ENCODE measurements at places on chromosomes 2 and 18.

- no peak for DNase-seq
These were observed 111.8 kb downstream of the B3GNT2 start for GRCh38 chr2:62307469-62308389.

DNA sequence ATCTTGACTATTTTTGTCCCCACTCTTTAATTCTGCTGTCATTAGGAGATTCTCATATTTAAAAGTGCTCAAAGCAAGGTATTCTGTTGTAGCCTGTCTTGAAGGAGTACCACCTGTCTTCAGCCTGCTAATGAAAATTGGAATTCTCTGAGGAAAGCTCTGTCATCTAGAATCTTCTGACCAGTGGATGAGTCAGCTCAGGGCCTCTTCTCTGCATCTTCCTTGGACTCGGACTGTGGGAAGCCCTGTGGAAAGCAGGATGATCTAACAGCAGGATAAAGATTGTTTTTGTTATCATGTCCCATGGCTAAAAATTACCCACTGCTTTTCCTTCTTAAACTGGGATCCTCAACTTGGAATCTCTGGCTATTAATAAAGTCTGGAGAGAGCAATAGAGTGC is 18.7 kb upstream of the TMEM200C start:
- no peak for DNase-seq

GRCh38 chr2:112768432-112768831 is 4.0 kb upstream of the CKAP2L start:
- no peak for DNase-seq

DNA sequence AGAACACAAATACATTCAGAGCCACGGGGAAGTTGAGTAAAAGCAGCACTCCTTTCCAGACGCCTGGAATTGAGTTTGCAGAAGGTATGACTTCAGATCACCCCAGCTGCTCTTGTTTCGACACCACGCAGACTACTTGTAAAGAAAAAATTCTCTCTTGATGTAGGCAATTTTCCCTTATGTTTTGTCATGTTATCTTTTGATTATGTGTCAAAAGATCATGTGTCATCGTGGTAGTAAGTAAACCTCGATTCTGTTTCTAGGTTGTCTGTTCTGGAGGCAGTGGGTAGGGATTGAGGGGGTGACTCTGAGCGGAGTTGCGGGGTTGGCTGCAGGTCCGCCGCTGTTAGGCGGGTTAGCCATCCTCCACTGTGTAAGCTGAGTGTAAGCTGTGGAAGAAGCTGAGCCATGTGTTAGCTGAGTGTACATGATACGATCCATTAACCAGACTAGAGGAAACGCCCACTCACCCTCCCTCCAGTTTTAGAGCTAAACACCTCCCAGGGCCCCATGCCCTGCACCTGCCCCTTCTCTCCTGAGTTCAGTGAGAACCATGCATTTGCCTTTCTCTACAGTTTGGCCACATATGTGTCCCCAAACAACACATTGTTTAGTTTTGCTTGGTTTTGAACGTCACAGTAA is 181.8 kb downstream of the SNTG2 start:
- no peak for DNase-seq

GRCh38 chr2:48194641-48195040 is 288.3 kb upstream of the FBXO11 start:
- no peak for DNase-seq

GRCh38 chr2:157743051-157743450 is 114.4 kb upstream of the ACVR1C start:
- no peak for DNase-seq

DNA sequence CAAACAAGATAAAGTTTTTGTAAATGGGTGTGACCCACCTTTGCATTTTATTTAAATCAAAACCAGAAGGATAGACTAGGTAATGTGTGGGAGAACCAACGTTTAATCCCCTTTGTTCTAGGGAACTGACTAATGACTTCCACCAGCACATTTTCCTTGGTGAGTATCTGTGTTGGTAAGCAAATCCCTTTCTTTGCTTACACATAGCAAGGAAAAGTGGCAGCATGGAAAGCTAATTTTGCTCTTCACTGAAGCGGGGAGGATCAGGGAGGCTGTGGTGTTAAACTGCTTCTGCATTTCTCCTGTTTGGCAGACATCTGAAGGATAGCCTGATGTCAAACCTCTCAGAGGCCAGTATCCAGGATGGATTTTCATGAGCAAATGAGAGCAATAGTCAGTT is 331.1 kb downstream of the PTPRM start:
- no peak for DNase-seq

GRCh38 chr2:162123806-162124758 is 28.0 kb downstream of the GCG start:
- peak; percentile 50 for DNase-seq

GRCh38 chr2:38886063-38886462 is 3.6 kb upstream of the ARHGEF33 start:
- DNase-seq = no peak

GRCh38 chr2:45882707-45883602 is 231.5 kb downstream of the PRKCE start:
- DNase-seq = peak; percentile 38

- no peak for DNase-seq
These were observed 183.7 kb downstream of the KLHL29 start for GRCh38 chr2:23568626-23569190.

GRCh38 chr2:201794294-201794693 is 12.0 kb upstream of the CDK15 start:
- no peak for DNase-seq

DNA sequence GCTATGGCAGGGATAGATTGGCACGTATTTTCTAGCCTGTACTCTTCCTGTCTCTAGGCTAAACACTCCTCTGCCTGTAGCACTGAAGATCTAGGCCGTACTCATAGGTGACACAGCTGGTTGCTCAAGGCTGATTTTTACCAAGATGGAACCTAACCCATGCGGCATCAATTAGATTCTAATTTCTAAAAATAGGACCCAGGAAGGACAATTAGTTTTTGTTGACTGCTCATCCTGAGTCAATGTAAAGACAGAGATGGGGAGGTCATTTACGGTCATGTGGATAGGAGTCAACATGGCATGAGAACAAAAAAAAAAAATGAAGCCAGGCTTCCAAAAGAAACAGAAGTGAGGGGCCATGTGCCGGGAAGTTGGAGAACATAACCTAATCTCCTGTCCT is 360.7 kb upstream of the ETAA1 start:
- DNase-seq = no peak

DNA sequence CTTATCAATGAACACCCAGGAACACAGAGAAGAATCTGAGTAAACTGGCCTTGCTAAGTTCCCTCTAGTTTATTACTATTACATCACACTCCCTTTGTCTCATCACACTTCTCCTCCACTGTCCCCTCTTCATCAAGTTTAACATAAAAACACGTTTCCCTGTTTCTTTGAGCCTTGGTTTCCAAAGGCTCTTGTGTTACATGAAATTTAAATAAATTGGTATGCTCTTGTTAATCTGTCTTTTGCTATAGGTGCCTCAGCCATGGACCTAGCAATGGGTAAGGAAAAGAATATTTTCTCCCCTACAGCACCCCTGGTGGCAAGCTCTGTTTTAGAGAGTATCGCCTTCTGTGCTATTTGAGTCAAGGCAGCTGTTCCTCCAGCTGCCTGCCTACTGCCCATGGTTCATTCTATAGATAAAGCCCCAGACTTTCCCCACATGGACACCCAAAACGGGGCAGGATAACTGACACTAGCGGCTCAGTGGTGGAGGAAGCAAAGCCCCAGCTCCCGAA is 31.8 kb downstream of the TGIF1 start:
- no peak for DNase-seq

DNA sequence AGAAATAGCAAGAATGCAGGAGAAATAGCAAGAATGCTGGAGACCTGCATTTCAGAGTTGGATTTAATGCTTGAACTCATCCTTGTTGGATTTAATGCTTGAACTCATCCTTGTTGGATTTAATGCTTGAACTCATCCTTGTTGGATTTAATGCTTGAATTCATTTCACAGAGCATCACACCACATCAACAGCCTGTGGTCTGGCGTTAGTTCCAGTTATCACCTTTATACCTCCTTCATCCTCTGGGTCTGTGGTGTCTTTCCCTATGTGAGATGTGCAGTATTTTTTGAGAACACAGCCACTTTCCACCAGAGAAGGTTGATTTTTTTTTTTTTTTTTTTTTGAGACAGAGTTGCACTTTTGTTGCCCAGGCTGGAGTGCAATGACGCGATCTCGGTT is 546.4 kb upstream of the SOX11 start:
- DNase-seq = no peak

GRCh38 chr18:35525795-35526494 is 28.2 kb upstream of the INO80C start:
- no peak for DNase-seq

- no peak for DNase-seq
These were observed 7.3 kb upstream of the DUSP2 start for GRCh38 chr2:96152304-96153161.

DNA sequence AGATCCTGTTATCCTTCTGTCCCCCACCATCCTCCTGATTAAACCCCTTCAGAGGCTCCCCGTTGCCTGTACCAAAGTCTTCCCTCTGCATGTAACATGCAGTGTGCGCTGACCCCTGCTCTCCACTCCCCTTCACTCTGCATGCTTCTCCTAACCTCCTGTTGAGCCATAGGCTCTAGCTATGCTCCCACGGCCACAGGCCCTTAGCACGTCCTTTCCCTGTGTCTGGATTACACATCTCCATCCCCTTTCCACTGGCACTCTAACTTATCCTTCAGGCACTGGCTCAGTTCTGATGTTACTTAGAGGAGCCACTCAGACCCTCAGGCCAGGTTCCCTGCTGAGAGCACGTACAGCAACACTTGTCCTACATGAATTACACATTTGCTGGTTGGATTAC is 29.4 kb upstream of the EDAR start:
- DNase-seq = no peak

DNA sequence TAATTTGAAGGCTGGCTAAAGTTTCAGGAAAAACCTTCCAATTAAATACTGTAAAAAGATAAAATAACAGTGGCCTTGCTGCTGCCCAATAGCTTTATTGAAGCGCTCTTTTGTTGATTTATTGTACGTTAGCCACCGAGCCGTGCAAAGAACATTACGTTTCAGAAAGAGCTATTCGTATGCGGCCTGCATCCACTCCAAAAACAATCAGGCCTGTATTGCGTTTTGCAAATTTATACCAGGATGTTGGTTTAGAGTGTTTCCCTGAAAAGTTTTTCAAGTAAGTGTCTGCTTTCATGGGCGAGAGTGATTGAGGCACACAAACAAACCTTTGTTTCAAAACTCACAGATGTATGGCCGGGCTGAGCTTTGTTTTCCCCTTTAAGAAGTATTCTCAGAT is 257.2 kb upstream of the SALL3 start:
- peak; percentile 63 for DNase-seq

GRCh38 chr2:30437809-30438548 is 9.1 kb upstream of the LCLAT1 start:
- DNase-seq = no peak

DNA sequence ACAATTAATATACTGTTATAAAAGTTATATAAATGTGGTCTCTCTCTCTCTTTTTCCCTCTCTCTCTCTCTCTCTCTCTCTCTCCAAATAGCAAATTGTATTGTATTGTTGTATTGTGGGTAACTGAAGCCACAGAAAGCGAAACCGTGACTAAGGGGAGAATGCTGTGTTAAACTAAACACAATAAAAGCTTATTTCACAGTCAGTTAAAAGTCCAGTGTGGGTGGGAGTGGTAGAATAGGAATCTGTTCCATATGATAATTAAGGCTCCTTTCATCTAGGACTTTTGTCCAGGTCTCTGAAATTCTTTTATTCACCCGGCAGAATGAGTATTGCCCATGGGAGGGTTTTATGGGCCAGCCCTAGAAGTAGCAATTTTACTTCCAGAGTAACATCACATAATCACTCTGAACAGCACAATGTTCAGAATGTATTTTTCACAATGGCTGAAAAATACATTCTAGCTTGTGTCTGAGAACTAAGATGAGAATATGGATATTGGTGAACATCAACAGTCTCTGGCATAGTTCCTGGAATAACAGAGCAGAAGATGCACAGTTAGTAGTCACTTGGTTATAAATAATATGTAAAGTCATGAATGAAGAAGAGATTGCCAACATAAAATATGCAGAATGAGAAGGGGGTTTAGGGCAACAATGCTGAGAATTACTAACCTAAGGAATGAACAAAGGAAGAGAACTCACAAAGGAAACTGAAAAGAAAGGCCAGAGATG is 399.1 kb downstream of the PLCL1 start:
- no peak for DNase-seq

GRCh38 chr18:33350256-33350655 is 90.3 kb downstream of the CCDC178 start:
- DNase-seq = no peak

DNA sequence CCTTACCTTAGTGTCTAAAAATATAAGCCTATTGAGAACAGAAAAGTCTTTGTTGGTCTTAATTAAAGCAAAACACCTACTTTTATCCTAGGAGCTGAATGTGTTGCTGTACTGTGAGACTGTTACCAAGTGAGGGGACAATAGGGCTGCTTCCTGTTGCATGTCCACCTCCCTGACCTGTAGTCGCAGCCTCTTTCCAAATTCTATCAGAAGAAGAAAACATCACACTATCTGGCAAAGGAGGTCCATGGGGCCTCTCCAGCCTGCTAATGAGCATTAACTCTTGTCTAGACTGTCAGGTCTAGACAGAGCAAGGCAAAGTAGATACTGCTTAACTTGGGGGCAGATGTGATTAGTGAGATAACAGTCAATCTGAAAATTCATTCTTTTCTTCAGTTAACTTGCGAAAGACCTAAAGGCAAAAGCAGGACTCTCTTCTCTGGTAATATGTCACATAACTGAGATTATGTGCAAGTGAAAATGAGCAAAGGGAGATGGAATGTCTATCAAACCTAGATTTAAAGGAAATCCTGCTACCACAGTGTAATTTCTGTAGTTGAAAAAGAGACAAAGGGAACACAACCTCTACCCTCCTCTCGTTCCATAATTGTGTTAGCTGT is 66.9 kb downstream of the CDH20 start:
- peak; percentile 16 for DNase-seq

GRCh38 chr18:26809346-26809745 is 56.2 kb downstream of the AQP4 start:
- no peak for DNase-seq

DNA sequence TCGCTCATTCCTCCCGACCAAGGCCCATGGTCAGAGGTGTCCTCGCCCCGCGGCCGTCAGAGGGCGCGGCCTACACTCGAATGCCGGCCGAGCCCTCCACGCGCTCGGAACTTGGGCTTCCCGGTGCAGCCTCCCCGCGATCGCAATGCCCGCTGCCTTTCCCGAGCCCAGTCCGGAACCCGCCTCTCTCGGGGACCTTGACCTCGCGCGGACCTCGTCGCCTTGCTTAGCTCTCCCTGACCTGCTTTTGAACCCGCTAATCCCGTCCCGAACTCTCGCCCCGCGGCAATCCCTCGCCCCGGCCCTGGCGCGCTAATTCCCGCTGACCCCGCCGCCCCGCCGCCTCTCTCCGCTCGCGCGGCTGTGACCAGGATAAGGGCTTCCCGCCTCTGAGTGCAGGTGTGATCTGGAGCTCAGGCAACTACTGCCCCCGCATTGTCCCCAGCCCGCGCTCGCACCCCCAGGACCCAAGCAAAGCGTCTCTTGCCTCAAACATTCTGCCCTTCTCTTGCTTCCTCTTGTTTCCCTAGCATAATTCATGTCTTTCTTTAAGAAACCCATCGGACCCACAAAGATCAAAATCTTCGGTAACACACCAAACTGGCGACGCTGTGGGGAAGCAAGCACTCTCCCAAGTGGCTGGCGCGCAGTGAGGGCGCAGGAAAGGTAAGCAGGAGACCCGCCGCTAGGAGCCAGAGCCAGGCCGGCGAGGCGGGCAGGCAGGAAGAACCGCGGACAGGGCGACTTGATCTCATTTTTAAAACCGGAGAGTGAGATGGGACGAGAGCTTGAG is 46.6 kb upstream of the ATP6V1B1 start:
- no peak for DNase-seq

All from midbrain (tissue), 1 donor.